GF-D8 (cell line): ENCODE measurements at places on chromosomes 3 and 15.

GRCh38 chr15:31522028-31522427 lies 195.4 kb downstream of the KLF13 start:
- DNase-seq, result no peak

- no peak for DNase-seq
Observed at GRCh38 chr3:106004826-106005225, 136.0 kb upstream of the CBLB start.

- DNase-seq, result no peak
Observed at GRCh38 chr15:90126596-90127435, 24.5 kb upstream of the IDH2 start.

- no peak for DNase-seq
Observed at GRCh38 chr15:50353251-50353974, 1.6 kb downstream of the GABPB1 start.
